ENCODE measurements at places on chromosomes 3 and 15. TPM values are rescaled to one million over a fixed set of nuclear protein-coding genes. Genes with fewer than 3 reads are reported as not detected.

Gene EPHA6
- not detected for total RNA-seq

Gene COL8A1
- total RNA-seq = 248 TPM

Gene TRA2B
- total RNA-seq = 95.0 TPM

Gene SAMMSON
- total RNA-seq = 0.28 TPM

Gene ZDHHC19
- not detected for total RNA-seq

Gene RTP3
- total RNA-seq = not detected

Gene TIGIT
- under 0.01 TPM for total RNA-seq

All from regular cardiac myocyte (primary cell).